NAMALWA (cell line): ENCODE measurements at places on chromosomes 2 and 18.
A peak's percentile ranks its signal among the peaks of the same experiment; 100 is the strongest.

DNA sequence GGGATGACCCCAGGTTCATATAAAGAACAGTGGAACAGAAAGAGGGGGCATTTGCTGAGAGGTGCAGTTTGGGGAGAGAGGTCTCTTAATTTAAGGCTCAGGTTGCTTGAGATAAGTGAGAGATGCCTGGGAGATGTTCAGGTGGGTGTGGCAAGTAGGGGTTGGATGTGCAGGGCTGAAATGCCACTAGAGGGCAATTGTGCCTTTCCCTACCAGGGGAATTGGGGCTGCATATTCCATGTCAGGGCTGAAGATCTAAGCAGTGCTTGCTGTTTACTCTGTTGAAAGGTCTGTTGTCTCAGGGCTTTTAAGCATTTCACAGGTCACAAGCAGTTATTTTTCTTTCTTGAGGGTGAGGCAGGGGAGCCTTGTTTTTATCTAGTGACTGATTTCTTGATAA is 7.8 kb downstream of the CCDC85A start:
- DNase-seq = peak; percentile 59

- DNase-seq = no peak
Measured at GRCh38 chr2:23387845-23388244, 2.9 kb downstream of the KLHL29 start.

- no peak for DNase-seq
Measured at GRCh38 chr2:26850000-26850431, 2.1 kb downstream of the DPYSL5 start.

- no peak for DNase-seq
Measured at GRCh38 chr2:29573147-29573546, 348.2 kb downstream of the ALK start.

DNA sequence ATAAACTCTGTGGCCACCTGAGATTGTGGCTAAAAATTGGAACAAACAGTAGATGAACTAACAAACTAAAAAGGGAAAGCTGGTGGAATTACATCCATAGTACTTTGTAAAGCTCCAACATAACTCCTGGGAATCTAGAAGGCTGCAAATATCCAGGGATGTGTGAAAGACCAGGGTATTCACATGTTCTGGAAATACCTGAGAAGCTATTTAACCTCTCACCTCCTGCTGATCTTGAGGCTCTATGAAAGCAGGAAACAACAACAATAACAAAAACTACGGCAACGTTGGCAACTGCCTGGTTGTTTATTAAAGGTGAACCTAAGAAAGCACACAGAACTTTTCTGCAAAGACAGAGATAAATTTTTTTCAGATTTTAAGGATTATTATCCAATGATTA is 171.3 kb downstream of the CCDC178 start:
- no peak for DNase-seq
